ENCODE measurements at places on chromosomes 6 and 20.
A peak's percentile ranks its signal among the peaks of the same experiment; 100 is the strongest.

- DNase-seq: no peak
Observed at GRCh38 chr6:166996406-166996805, 2.8 kb upstream of the CEP43 start.

DNA sequence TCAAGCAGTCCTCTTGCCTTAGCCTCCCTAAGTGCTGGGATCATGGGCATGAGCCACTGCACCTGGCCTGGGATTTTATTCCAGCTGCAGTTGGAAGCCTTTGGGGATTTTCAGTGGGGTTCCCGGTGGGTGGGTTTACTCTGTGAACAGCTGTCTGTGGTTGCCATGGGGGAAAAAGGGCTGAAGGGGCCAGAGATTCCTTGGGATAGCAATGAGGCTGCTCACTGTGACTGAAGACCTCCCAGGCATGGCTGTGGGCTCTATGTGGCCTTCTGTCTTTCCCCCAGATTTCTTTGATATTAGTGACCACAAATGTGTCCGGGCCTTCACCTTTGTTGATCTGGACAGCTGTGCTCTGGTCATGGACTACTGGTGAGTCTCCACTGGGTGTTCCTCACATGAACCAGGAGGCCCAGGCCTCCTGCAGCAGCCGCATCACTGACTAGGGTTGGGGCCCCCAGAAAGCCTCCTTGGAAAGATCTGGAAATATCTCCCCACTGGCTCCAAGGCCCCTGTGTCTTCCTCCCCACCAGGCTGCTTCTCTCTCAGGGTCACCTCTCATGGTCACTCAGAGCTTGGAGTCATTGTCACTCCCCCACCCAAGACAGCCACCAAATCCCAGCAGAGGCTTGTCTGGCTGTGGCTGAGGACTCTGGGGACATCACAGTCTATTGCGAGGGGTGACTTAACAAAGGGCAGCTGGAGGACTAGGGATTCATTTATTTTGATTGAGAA, 33.4 kb downstream of the EFCAB8 start:
- DNase-seq: no peak

DNA sequence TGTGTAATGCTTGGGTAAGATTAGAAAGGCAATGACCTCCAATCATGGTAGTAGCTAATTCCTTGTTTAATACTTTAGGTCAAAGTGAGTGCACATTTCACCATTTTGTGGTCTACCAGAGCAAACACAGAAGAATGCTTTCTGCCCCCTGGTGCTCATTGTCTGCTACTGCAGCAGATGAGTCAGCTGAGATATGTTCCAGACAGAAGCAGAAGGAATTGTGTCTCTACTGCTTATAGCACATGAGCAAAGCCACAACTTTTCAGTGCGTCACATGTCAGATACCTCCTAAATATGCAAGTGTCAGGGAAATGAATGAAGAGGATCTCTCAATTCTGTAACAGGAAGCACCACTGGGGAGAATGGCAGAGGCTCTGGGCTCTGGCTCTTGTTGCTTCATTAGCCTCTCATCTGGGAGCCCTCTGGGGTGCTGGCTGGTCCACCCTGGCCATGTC, 308.9 kb downstream of the ALDH8A1 start:
- DNase-seq: peak; percentile 69

GRCh38 chr20:50893620-50894019, 37.6 kb downstream of the ADNP start:
- DNase-seq: no peak

- DNase-seq: no peak
Observed at GRCh38 chr20:38883081-38883980, 42.9 kb upstream of the FAM83D start.

DNA sequence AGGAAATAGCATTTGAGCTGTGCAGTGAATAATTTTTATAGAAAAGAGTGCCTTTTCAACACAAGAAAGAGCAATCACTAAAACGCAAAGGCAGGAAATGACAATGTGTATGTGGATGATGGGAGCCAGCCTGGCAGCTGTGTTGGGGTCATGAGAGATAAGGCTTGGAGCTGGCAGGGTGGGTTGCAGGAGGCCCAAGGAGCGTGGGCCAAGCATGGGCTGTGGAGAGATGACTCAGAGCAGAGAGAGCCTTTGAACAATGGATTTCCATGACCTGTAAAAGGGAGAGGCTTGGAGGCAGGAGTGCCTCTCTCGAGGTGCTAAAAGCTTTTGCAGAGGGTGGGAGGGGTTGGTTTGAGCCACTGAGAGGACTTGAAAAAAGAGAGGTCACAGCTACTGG, 6.6 kb upstream of the TBC1D7 start:
- DNase-seq: no peak

DNA sequence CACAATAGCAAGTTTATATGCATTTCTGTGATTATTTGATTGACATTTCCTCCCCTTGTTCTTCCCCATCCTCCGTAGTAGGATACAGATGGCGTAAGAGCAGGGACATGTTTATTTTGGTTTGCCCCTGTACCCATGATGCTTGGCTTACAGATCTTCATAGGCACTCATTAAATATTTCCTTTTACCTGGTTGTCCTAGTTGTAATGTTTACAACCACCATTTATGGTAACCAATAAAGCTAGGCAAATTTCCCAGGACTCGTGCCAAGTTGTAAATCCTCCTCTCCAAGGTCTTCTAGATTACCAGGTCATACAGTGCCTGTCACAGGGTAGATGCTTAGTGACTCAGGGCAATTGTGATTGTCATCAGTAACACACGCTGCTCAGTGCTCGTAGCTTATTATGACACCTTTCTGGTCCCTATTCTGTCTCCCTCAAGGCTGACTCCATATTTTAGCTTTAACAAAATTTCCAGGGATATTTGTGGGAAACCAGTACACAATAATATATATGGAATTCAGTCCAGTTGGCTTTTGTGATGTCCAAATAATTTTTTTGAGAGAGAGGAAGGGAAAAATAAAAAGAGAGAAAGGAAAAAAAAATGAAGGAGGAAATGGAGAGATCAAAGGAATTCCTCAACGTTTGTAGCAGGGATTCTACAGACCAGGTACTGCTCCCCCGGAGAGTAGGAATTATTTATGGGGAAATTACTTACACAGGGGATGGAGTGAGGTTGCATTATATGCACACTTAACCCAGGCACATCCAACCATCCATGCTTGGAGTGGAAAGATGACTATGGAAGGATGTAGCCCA, 24.6 kb downstream of the CYP24A1 start:
- no peak for DNase-seq

- no peak for DNase-seq
Observed at GRCh38 chr6:25750906-25751305, 3.6 kb upstream of the SLC17A4 start.

GRCh38 chr6:47363736-47364135, 54.0 kb upstream of the TNFRSF21 start:
- no peak for DNase-seq

DNA sequence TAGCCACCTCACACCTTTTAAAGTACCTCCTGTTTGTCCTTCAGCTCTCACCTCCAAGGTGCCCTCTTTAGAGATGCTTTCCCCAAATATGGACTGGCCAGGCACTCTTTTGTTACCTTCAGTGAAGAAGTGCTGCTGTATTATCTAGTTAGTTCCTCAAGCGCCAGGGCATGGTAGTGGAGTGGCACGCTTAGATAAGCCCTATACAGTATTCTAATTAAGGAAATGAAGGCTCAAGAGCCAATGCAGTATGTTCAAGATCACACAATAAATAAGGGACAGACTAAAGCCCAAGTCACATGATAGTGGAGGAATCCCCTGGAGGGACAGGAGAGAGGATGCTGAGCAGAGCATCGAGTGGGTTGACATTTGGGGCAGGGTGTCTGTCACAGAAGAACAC, 28.5 kb upstream of the GFOD1 start:
- DNase-seq: no peak

- DNase-seq: no peak
Observed at GRCh38 chr6:971981-972640, 279.2 kb upstream of the EXOC2 start.

DNA sequence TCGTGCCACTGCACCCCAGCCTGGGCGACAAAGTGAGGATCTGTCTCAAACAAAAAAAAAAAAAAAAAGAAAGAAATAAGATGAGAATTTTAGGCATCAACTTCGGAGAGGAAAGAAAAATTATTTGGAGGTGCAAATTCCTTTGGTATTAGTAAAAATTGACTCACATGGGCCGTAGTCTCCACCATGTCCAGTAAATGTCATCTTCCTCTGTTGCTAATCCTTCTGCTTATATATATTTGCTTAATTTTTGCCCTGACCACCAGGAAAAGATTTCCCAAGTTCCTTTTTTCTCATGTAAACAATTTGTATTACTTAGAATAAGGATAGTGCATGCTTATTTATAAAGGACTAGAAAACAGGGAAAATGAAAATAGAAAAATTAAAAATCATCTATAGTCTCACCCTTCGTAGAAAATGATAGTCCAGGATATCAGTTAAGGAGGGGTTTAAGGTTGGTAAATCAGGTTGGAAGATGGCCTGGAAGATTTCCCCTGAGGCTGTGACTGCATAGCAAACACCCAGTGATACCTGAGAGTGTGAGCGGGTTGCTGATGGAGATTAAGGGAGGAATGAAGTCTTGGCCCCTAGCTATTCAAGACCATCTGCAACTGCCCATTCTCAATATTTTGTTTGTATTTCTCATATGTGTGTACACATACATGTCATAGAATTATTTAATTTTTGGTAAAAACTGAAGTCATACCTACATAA, 240.8 kb downstream of the ZNF217 start:
- DNase-seq: no peak

GRCh38 chr6:88349511-88349910, 183.4 kb upstream of the CNR1 start:
- DNase-seq: no peak

DNA sequence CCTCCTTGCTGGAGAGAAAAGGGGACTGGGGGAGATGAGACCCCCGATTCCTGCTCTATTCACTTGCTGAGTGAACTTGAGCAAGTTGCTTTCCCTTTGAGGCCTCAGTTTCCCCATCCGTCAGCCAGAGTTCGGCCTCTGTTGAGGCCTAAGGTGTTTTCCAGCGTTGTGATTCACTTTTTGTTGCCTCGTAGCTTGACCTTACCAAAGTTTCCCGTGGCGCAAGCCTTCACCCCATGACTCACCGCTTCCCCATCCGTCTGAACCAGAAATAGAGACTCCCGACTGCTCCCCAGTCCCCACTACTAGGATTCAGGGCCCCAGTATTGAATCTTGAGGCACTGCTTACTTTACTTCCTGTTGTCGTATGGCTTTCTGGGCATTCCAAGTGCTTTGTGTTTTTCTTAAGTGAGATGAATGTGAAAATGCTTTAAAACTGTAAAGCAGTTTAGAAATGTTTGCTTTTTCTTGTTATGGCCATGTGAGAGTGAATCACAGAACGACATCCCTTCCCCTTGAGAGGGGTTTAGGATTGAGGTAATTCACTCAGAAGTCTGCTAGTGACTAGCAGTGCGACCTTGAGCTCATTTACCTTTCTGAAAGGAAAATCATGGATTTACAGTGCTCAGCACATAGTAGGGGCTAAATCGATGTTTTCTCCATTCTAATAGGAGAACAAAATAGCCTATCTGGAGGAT, 1.2 kb downstream of the CHMP4B start:
- DNase-seq: peak; percentile 19

GRCh38 chr20:3563133-3563532, 92.3 kb downstream of the ATRN start:
- no peak for DNase-seq

DNA sequence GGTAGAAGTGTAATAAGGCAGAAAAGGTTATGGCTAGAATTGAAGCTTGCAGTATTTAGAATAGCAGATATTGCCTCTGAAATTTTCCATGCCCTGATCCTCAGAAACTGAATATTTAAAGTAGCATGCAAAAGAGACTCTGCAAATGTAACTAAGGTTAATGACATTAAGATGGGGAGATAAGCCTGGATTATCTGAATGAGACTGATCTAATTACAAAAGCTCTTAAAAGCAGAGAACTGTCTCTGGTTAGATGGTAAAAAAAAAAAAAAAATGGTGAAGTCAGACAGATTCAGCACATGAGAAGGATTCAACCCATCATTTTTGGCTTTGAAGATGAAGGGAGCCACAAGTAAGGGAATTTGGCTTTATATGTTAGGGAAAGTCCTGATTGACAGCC, 503.7 kb upstream of the IRAK1BP1 start:
- no peak for DNase-seq

GRCh38 chr20:9474835-9475415, 39.5 kb upstream of the LAMP5 start:
- DNase-seq: no peak

GRCh38 chr6:40302856-40303454, 284.2 kb downstream of the LRFN2 start:
- DNase-seq: no peak

GRCh38 chr20:8943631-8944030, 125.3 kb upstream of the PLCB4 start:
- DNase-seq: no peak

GRCh38 chr6:53651205-53651763, 14.3 kb downstream of the KLHL31 start:
- peak; percentile 50 for DNase-seq

DNA sequence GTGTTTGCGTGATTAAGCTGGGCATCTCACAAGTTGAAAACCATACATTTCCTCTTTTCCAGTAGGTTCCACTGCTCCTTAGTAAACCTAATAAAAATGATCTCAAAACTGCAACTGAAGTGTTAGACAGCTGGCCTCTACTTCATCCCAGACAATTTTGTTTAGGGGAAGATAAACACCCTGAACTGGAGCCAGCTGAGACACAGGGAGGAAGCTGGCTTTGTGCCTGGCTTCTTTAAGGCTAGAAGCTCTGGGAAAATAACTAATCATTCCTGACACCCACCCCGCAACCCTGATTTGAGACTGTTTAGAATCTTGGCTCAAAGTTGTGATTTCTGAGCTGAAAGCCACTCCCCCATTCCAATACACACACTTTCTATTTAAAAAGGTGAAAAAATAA, 11.6 kb downstream of the PTPRT start:
- no peak for DNase-seq

DNA sequence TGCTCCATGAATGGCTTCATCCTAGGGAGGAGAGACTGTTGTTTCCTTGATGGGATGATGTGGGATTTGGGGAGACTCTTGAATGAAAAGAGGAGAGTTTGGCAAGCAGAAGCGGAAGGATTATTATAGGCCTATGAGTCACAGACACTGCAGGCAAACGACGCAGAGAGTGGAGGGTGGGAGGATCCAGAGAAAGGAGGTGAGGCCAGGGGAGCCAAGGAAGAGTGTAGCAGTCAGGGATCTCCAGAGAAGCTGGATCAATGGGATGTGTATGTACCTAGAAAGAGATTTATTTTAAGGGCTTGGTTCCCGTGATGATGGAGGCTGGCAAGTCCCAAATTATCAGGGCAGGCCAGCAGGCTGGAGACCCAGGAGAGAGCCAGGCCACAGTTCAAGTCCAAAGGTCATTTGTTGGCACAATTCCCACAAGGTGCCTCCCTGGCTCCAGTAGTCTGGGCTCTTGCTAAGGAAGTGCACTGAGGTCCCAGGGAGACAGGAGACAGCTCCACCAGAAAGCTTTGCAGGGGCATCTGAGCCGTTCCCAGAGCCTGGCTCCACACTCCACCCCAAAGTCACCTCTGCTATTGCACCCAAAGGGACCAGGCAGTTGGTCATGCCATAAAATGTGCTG, 76.0 kb downstream of the ADTRP start:
- no peak for DNase-seq

GRCh38 chr6:68233623-68234022, 401.5 kb upstream of the ADGRB3 start:
- DNase-seq: no peak

GRCh38 chr6:77440206-77440976, 22.9 kb downstream of the HTR1B start:
- no peak for DNase-seq
